Effector memory CD8-positive, alpha-beta T cell (primary cell): ENCODE measurements at places on chromosomes 7 and 10.

DNA sequence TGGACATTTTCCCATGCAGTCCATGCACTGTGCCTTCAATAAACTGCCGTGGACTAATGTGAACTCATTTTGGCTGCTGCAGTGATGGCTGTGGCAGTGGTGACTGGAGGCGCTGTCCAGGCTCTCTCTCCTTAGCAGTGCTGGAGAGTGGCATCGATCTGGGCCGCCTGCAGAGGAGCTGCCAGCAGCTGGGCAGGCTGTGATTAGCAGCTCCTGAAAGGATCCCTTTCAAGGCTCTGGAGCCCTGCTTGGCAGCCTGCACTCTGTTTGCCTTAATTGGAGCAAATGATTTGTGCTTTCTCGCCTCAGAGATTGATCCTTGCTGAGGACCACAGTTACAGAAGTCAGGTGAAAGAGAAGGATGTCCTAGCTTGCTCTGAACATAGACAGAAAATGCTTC, 130.1 kb upstream of the VWC2 start:
- no peak for DNase-seq
- no peaks in the 10 kb centered on the region for H3K36me3 ChIP-seq
- no peaks in the 10 kb centered on the region for H3K27me3 ChIP-seq

GRCh38 chr7:90430614-90431460, 27.6 kb downstream of the CLDN12 start:
- H3K27me3 ChIP-seq = peaks cover 53% of the 10 kb centered on the region
- no peaks in the 10 kb centered on the region for H3K36me3 ChIP-seq
- no peak overlapping the region for H3K27ac ChIP-seq
- H3K4me1 ChIP-seq = no peaks in the 10 kb centered on the region
- no peak for DNase-seq

DNA sequence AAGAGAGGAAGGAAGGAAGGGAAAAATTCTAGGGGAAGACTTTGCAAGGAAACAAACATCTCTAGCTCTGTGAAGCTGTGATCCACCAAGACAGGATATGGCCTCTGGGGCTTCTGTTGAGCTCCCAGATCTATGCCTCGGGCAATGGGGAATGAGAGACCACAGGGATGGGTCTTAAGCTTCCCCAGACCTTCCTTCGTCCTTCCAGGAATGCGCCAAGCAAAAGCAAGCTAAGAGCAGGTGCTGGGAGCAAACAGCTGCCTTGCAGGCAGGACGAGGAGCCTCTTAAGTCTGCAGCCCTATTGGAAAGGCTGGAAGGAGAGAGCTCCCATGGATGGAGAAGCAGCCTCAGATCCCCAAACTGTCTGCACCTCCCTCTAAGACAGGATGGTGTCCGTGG, 21.9 kb upstream of the ELN start:
- H3K27ac ChIP-seq = no peak overlapping the region
- peaks cover 3% of the 10 kb centered on the region for H3K36me3 ChIP-seq
- no peak for DNase-seq
- no peaks in the 10 kb centered on the region for H3K27me3 ChIP-seq
- H3K4me1 ChIP-seq = peaks cover 9% of the 10 kb centered on the region
- H3K4me3 ChIP-seq = no peak overlapping the region

DNA sequence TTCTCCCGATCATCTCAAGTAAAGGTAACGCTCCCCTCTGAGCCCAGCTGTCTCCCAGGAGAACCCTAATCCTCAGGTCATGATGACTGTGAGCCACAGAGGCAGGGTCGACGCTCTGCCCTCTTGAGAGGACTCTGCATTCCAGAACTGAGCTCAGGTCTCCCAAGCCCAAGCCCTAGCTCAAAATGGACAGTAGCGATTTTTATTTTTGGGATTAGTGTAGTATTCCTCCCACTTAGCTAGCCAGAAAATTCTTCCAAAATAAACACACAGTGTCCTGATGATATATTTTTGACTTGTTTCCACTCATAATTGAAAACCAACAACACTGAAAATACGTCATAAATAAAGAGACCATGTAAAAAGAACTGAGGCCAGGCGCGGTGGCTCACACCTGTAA, 462.0 kb upstream of the MGMT start:
- H3K27me3 ChIP-seq = no peaks in the 10 kb centered on the region
- H3K27ac ChIP-seq = no peak overlapping the region
- no peak overlapping the region for H3K4me3 ChIP-seq

DNA sequence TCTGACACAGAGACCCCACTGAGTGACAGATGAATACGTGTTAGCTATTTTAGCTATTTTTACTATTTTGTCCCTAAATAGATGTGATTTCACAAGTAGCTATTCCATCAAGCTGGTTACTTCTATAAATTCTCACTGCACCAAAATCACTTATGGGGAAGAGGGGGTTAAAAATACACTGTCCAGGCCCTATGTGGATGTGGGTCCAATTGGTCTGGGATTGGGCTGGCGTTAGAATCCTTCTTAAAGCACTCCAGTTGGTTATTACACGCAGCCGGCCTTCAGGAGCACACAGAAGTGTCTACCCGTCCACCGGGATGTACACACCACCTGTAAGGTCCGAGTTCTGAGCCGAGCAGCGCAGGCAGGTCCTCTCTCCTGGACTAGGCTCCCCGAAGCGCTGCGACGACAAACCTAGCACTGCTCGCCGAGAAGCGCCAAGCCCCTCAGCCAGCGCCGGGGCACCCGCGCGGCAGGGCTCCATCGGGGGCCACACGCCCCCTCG, 222.3 kb upstream of the MKLN1 start:
- H3K27me3 ChIP-seq = no peaks in the 10 kb centered on the region
- H3K27ac ChIP-seq = peak overlapping the region; percentile 97
- no peak for DNase-seq

- DNase-seq = no peak
- H3K4me1 ChIP-seq = peaks cover 21% of the 10 kb centered on the region
- H3K27ac ChIP-seq = no peak overlapping the region
- H3K36me3 ChIP-seq = peaks cover 40% of the 10 kb centered on the region
- no peaks in the 10 kb centered on the region for H3K27me3 ChIP-seq
- no peak overlapping the region for H3K4me3 ChIP-seq
Observed at GRCh38 chr7:2237109-2237602, 4.4 kb upstream of the MAD1L1 start.

DNA sequence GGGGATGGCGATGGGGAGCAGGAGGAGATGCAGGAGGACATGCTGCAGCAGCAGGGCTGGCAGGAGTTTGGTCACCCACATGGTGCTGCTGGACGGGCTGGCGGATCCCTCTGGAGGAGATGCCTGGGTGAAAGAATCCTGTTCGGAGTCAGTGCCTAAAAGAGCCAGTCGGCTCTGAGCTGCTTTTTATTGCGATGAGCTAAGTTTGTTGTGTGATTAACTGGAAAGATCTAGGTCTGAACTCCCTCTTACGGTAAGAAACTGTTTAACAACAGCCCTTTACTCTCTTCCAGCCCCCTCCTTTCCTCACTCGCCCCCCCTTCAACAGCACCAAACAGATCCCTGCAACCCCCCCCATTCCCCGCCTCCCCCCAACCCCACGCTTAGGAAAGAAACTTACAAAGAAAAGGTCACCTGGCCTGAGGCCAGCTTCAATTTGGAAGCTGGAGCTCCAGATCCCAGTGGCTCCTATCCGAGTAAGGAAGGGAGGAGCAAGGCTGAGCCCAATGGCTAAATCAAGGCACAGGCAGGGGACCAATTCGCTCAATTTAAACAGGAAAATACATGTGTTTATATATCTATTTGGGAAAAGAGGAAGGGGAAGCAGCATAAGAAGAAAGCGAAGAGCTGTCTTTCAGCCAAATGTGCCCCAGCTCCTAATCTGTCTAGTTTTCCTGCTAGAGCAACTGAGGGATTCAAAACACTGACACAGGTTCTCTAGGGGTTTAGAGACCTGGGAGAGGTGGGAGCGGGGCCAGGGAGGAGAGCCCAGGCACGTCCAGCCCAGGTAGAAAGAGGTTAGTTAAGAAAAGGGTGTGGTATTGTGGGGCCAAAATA, at the start of gene HGF:
Gene HGF, minus strand, starts transcription at position 157 of the 837 bp plus-strand sequence. Its CDS starts 76 bp downstream, at position 81.
- H3K4me3 ChIP-seq = peak within 1 kb of the TSS; percentile 25
- H3K36me3 ChIP-seq = no peaks in the 10 kb centered on the region
- H3K4me1 ChIP-seq = no peaks in the 10 kb centered on the region
- no peaks in the 10 kb centered on the region for H3K27me3 ChIP-seq
- H3K27ac ChIP-seq = no peak within 1 kb of the TSS

DNA sequence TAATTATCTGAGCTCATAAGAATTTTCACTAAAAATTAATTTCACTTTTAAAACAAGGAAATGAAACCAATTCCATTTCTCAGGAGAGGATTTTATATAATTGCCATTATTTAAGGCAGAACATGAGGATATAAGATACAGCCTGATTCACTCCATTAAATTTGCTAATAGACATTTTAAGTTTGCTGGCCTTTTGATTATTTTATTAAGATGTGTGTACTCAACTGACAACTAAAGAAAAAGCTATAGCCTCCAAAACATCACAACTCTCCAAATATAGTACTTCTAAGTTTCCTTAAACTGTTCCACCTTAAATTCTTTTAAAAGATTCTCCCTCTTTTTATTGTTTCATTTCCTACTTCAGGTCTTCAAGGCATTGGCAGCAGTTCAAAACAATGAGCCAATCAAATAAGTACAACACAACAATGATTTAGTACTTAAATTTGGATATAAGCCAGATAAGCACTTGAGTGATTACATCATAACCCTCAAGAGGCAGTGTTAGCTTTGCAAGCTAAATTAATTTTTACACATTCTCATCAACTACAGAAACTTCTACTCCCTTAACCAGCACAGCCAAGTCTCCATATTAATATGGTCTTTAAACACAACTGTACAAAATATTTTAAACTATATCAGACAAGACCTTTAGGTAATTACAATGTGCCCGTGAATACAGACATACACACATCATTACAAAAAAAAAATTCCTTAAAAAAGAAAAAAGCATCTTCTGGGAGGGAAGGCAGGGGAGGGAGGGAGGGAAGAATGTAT, 121.8 kb downstream of the KMT2C start:
- DNase-seq = no peak
- H3K36me3 ChIP-seq = peaks cover 19% of the 10 kb centered on the region
- H3K27me3 ChIP-seq = no peaks in the 10 kb centered on the region
- H3K4me3 ChIP-seq = peak overlapping the region; percentile 41
- peak overlapping the region; percentile 72 for H3K27ac ChIP-seq

DNA sequence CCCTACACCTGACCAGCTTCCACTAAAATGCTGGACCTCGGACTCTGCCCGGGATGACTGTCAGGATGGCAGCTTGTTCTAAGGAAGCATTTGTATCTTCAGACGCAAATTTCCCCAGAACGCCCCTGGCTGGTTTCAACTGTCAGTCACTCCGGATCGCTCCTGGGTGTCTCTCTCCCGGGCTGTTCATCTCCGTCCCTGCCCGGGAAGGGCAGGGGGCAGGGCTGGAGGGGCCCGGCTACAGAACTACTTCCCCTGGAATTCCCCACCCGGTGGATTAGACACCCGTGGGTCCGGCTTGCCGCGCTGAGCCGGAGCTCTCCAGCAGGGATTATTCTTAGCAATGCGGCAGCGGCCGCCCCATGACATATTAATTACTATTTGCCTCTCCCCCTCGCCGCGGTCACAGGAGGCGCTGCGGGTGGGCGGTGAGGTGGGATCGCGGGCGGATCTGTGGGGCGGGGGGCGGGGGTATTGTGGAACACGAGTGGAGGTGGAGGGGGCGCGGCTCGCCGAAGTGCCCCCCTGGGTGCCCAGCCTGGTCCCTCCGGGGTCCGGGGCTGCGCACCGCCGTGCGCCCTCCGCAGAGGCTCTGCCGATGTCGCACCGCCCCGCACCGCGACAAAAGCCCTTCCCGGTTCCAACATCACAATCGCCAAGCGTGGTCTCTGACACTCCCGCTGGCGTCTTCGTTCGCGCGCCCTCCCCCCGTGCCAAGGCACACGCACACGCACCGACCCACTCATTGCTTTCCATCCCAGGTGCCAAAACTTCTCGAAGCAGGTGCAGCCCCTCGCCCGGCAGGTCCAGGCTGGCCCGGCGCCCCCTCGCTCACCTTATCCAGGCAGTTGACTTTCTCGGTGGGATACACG, 276.1 kb upstream of the NEBL start:
- H3K4me1 ChIP-seq = peaks cover 3% of the 10 kb centered on the region
- H3K4me3 ChIP-seq = no peak overlapping the region
- H3K27ac ChIP-seq = no peak overlapping the region
- H3K27me3 ChIP-seq = peaks cover 67% of the 10 kb centered on the region
- DNase-seq = no peak
- no peaks in the 10 kb centered on the region for H3K36me3 ChIP-seq

DNA sequence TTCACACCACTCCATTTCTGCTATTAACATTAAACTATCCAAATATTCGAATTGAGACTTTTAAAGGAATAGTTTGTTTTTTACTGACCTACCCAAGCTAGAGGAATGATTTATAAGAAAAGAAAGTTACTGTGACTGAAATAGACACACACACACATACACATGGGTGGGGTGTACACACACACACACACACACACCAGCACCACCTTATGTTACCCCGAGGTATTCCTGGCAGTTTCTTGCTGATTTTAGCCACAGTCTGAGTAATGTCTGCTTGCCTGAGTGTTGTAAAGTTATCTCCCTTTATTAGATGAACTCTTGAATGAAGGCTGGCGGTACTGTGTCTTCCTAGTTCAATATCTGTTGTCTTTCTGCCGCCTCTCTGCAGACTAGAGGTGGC, 91.3 kb upstream of the PRKG1 start:
- no peak for DNase-seq
- peaks cover 7% of the 10 kb centered on the region for H3K27me3 ChIP-seq
- H3K27ac ChIP-seq = no peak overlapping the region
- H3K4me1 ChIP-seq = no peaks in the 10 kb centered on the region
- H3K36me3 ChIP-seq = no peaks in the 10 kb centered on the region

DNA sequence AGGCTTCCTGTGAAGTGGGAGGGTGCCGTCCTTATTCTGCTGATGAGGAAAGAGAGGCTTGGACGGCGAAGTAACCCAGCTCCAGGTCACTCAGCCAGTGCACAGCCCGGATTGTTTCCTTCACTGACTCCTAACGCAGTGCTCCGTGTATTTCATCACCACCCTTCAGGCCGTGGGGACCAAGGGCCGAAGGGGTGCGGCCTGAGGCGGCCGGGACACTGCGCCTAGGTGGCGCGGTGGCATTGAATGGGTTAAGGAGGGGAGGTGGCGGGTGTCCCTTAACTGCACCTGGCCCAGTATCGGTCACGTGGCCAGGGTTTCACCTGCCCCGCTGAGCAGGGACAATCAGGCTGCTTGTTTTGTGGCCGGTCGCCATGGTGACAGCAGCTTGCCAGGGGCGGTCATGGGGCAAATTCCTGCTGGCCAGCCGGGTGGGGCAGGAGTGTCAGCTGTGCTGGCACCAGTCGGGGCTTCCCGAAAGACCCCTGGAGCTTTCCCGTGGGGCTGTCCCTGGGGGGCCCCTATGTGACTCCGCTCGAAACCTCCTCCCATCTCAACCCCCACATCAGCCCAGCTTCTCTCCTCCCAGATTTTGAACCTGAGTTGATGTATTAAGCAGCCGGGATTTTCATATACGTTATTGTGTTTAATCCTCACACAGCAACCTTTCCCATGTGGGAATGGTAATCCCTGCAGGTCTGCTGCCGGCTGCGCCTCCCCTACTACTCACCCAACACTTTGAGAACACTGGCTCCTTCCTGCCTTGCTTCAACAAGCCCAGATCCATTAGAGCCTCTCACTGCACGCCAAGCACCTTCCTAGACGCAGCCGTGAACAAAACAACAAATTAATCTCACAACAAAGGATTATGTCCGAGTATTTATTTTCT, 4.4 kb upstream of the ABHD11 start:
- no peak for DNase-seq
- no peaks in the 10 kb centered on the region for H3K27me3 ChIP-seq
- H3K36me3 ChIP-seq = peaks cover 20% of the 10 kb centered on the region
- no peak overlapping the region for H3K27ac ChIP-seq
- H3K4me1 ChIP-seq = peaks cover 7% of the 10 kb centered on the region

- H3K27ac ChIP-seq = no peak overlapping the region
- DNase-seq = no peak
- no peaks in the 10 kb centered on the region for H3K27me3 ChIP-seq
- H3K36me3 ChIP-seq = no peaks in the 10 kb centered on the region
- peaks cover 8% of the 10 kb centered on the region for H3K4me1 ChIP-seq
Observed at GRCh38 chr10:4053940-4054339, 268.9 kb upstream of the KLF6 start.
